ENCODE measurements at places on chromosomes 7 and 10.

DNA sequence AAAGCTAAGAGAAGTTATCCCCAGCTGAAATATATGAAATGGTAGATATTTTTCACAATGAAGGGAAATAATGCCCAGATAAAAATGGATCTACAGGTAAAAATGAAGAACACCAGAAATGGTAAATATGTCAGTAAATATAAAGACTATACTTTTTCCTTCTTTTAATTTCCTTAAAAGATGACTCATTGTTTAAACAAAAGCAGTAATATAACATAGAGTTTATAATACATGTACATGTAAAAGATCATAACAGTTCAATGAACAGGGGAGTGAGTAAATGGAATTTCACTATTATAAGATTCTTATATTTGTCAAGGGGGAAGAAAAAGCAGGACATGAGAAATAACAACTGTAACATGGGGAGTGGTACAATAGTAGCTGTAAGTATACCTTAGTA, 7.4 kb downstream of the POT1 start:
- no peak overlapping the region for H3K27ac ChIP-seq
- H3K4me3 ChIP-seq: no peak overlapping the region

- H3K27me3 ChIP-seq: no peaks in the 10 kb centered on the region
- peaks cover 32% of the 10 kb centered on the region for H3K4me1 ChIP-seq
- no peak overlapping the region for H3K27ac ChIP-seq
These were observed 70.9 kb downstream of the ATXN7L1 start for GRCh38 chr7:105805447-105806019.

- H3K27ac ChIP-seq: no peak overlapping the region
- H3K27me3 ChIP-seq: no peaks in the 10 kb centered on the region
- H3K4me1 ChIP-seq: no peaks in the 10 kb centered on the region
- H3K4me3 ChIP-seq: no peak overlapping the region
- H3K36me3 ChIP-seq: no peaks in the 10 kb centered on the region
These were observed 46.4 kb upstream of the CDK6 start for GRCh38 chr7:92882760-92883159.

DNA sequence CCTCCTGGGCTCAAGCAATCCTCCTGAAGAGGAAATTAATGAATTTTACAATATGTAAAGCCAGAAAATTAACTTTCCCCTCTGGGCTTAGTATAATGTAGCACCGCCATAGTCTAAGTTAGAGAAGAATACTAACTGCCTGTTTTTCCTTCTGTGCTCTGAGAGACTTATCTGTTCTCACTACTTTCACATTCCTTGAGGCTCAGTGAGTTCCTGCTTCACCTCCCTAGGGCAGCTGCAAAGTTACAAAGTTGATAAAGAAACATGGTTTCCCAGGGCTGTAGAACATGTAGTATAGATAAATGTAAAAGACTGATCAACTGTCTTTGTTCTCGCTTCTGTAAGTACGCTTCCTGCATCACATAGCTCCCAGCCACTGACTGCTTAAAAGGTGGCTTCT, 16.0 kb upstream of the OLAH start:
- no peaks in the 10 kb centered on the region for H3K4me1 ChIP-seq
- H3K27me3 ChIP-seq: peaks cover 3% of the 10 kb centered on the region
- H3K4me3 ChIP-seq: no peak overlapping the region
- no peak overlapping the region for H3K27ac ChIP-seq
- no peak for DNase-seq
- H3K36me3 ChIP-seq: no peaks in the 10 kb centered on the region

DNA sequence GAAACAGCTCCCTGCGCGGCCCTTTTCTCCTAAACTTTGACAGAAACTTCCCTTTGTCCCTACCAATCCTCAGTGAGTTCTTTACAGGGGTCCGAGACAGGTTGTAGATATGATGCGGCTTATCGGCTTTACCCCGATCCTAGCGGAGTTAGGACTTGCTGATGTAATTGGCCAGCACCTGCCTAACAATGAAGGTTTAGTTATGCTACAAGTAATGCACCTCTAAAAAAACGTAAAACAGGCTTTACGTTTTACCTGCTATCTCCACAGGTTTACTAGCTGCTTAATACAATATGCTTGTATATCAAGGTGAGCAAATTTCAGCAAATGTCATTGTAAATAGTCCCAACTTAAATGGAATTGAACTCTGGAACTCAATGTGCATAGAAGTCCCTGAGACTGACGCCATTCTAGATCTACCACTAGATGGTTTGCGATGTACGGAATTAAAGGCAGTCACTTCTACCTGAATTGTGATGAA, 697 bp upstream of the SNX13 start:
- no peaks in the 10 kb centered on the region for H3K4me1 ChIP-seq
- H3K27ac ChIP-seq: peak overlapping the region; percentile 62
- H3K36me3 ChIP-seq: no peaks in the 10 kb centered on the region
- H3K4me3 ChIP-seq: peak overlapping the region; percentile 87
- DNase-seq: no peak

DNA sequence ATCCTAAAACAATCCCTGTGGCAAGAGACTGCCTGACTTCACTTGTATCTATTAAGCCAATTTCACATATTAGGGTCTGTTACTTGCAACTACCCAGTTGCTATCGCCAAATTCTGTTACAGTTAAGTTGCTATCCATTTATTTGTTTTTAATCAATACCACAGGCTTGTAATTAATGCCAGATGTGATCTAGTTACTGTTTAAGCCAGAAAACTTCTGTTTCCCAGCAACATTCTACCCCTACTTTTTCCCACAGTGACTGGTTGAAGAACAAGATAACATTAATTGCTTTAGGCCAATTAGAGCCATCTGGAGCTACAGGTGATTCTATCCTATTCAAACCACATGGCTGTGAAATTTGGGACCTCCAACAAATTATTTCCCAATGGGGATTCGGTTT, 131.3 kb downstream of the ALOX5 start:
- H3K27me3 ChIP-seq: no peaks in the 10 kb centered on the region
- DNase-seq: no peak
- H3K27ac ChIP-seq: no peak overlapping the region
- no peaks in the 10 kb centered on the region for H3K36me3 ChIP-seq

Data from IMR-90 (cell line).